ENCODE measurements at places on chromosomes 16 and 17.

DNA sequence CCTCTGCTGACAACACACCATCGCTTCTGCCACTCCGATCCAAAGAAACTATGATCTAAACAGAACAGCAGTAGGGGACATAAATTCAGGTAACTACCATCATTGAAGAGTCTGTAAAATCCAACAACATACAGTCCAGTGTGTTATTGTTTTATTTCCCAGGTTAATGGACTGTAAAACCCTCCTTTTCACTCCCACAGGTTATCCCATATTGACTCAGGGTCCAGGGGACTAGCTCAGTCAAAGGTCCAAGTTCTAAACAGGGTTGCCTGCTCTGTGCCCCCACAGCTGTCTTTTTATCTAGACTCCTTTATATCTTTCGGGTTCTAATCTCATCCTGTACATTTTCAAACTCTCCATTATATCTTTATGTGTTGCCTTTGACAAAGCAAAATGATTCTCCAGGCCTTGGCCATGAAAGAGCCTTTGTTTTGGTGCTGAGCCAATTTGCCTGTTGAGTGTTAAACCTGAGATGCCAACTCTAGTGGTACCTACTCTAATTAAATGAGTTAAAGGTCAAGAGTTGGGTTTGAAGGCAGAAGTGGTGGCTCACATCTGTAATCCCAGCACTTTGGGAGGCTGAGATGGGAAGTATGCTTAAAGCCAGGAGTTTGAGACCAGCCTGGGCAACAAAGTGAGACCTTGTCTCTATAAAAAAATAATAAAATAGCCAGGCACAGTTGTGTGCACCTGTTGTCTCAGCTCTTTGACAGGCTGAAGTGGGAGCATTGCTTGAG is 80.5 kb downstream of the SNX11 start:
- no peak for DNase-seq

- no peak for DNase-seq
These were observed 25.6 kb downstream of the TEX14 start for GRCh38 chr17:58665946-58666857.

GRCh38 chr17:29592850-29593551 is at the start of gene ANKRD13B:
Gene ANKRD13B, plus strand, starts transcription at chr17:29593132. Its CDS starts 490 bp downstream, at chr17:29593622.
- DNase-seq: no peak

GRCh38 chr16:63787014-63787413 is 1334.8 kb downstream of the CDH11 start:
- no peak for DNase-seq

- no peak for DNase-seq
These were observed 837 bp downstream of the DOC2B start for GRCh38 chr17:180381-181244.

DNA sequence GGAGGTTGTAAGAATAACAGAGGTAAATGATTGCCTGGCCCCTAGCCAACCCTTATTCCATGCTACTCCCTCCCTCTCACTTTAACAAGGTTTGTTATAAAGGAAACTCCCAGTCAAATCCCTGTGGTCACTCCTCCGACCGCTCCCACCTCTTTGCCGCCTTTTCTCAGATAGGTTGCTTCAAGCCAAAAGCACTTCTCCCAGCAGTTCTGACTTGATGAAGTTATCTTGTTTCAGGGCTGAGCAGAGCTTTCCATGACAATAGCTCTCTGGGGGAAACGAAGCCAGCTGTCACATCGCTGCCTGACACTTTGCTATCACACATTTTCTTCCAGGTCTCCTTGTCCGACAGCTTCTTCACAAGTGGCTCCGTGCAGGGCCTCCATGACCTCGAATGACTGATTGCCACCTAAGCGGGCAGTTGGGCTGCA is 278.6 kb downstream of the HAPSTR1 start:
- no peak for DNase-seq

DNA sequence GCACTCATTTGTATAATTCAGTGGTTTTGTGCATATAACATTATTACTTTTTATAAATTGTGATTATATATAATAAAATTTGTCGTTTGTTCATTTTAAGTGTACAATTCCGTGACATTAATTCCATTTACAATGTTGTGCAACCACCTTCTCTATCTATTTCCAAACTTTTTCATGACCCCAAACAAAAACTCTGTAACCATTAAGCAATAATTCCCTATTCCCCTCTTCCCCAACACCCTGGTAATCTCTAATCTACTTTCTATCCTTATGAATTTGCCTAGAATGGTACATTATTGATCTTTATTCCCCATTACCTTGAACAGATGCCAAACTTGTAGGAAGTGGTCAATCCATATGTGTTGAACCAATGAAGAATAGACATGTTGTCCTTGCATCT is 61.3 kb upstream of the SMIM36 start:
- no peak for DNase-seq

DNA sequence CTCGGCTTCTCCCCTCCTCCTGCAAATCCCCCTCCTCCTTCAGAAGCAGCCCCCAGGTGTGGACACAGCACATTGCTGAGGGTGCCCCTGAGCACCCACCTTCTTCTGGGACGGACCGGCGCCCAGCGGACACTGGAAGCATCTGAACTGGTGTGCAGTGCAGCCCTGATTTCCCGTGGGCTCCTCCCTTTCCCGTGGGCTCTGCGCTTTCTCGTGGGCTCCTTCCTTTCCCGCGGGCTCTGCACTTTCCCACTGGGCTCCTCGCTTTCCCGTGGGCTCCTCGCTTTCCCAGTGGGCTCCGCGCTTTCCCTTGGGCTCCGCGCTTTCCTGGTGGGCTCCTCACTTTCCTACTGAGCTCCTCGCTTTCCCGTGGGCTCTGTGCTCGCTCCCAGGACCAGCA is 32.6 kb upstream of the ACSF3 start:
- no peak for DNase-seq

DNA sequence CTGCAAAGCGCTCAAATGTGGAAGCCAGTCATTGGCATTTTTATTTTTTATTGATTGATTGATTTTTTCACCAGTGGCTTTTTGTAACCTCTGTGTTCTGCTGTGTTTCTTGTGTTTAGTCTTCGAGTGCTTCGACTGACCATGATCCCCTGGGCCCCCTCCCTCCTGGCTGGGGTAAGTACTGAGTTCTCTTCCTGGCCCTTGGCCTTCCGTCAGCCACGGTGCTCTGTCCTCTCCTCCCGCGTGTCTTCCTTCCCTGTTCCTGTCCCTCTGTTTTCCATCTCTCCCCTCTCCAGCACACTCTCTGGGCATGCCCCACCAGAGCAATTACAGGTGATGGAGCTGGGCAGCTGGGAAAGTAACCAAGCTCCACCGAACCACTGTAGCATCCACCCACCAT is 25.8 kb upstream of the CLEC18A start:
- DNase-seq: no peak

- DNase-seq: no peak
These were observed 294.7 kb downstream of the SEC14L1 start for GRCh38 chr17:77435272-77436057.

GRCh38 chr16:56777482-56777881 is 47.6 kb downstream of the NUP93 start:
- DNase-seq: no peak

DNA sequence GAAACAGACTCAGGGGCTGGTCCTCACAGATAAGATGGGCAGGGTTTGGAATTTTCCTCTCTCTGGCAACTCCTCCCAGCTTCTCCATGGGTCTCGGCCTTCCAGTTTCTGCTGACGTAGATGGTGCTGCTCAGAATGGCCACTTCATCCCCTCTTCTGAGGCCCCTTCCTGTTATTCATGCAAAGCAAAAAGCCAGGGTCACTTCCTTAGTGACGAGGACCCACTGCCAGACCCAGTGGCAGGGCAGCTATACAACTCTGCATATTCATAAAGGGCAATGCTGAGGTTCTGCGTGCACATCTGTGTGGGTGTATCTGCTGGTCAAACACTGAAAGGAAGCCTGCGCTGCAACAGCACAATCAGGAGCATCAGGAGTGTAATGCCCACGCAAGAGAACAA is 108.8 kb downstream of the WSCD1 start:
- DNase-seq: no peak
